ENCODE measurements at places on chromosomes 2 and 18. TPM values are rescaled to one million over a fixed set of nuclear protein-coding genes. Genes with fewer than 3 reads are reported as not detected.

DNA sequence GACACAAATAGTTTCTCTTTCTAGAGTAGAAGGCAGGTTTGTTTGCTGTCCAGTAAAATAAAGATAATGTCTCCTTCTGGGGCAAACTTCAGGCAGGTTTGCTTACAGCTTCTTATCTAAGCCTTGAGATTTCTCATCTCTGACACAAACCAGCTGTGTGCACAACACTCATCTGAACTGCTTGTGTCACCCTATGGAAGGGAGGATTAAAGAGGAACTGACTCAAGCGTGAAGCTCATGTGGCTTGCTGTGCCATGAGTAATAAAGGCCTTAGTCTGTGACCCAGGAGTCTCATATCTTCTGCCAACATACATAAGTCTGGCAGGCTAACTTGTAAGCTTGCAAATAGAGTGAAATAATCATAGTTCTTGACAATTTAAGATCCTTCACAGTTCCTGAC, 24.2 kb upstream of the CPO start:
- no peaks in the 10 kb centered on the region for H3K4me1 ChIP-seq
- no peak for DNase-seq
- H3K36me3 ChIP-seq, result no peaks in the 10 kb centered on the region
- no peaks in the 10 kb centered on the region for H3K27me3 ChIP-seq
- no peak overlapping the region for H3K27ac ChIP-seq

- no peak overlapping the region for H3K27ac ChIP-seq
- H3K36me3 ChIP-seq, result no peaks in the 10 kb centered on the region
- no peaks in the 10 kb centered on the region for H3K4me1 ChIP-seq
- no peak for DNase-seq
- no peak overlapping the region for H3K4me3 ChIP-seq
Measured at GRCh38 chr2:181104512-181105115, 124.2 kb downstream of the UBE2E3 start.

DNA sequence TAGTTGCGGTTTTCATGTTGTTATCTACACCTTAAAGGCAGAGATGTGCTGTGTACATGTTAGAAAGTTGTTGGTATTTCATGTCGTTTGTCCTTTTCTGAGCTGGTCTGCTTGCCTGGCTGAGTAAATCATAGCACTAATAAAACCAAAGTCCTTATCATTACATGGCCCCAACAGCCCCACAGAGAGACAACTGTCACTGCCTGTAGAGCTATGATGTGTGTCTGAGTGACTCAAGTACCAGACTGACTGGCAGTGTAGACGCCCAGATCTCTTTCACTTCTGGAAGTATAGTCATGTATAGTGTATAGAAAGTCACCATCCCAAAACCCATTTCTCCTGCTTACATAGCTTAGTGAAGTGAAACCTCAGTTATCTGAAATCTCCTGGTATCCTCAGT, 4.3 kb downstream of the SOCS6 start:
- H3K4me3 ChIP-seq, result no peak overlapping the region
- no peaks in the 10 kb centered on the region for H3K36me3 ChIP-seq
- peaks cover 63% of the 10 kb centered on the region for H3K4me1 ChIP-seq
- no peak for DNase-seq
- H3K27ac ChIP-seq, result no peak overlapping the region
- H3K27me3 ChIP-seq, result no peaks in the 10 kb centered on the region

DNA sequence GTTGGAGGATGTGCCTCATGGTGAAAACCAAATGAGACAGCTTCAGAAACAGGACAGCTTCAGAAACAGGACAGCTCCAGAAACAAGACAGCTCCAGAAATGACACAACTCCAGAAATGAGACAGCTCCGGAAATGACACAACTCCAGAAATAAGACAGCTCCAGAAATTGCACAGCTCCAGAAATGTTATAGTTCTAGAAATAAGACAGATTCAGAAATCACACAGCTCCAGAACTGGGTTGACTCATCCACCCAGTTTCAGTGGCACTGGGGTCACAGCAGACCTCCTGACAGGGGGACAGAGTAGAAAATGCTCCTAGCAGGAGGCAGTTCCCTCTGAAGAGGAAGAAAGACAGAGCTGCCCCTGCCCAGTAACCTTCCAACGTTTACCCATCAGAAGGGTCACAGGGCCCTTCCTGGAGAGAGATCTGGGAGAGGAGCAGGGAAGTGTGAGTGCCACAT, 26.9 kb upstream of the COL6A3 start:
- no peaks in the 10 kb centered on the region for H3K36me3 ChIP-seq
- peaks cover 8% of the 10 kb centered on the region for H3K4me1 ChIP-seq
- no peaks in the 10 kb centered on the region for H3K27me3 ChIP-seq
- DNase-seq, result no peak

- H3K4me1 ChIP-seq, result peaks cover 28% of the 10 kb centered on the region
- no peak overlapping the region for H3K4me3 ChIP-seq
- DNase-seq, result no peak
- no peak overlapping the region for H3K27ac ChIP-seq
- no peaks in the 10 kb centered on the region for H3K27me3 ChIP-seq
- no peaks in the 10 kb centered on the region for H3K36me3 ChIP-seq
Measured at GRCh38 chr18:48787203-48788151, 163.3 kb downstream of the SMAD7 start.

- H3K27ac ChIP-seq, result no peak overlapping the region
- H3K27me3 ChIP-seq, result no peaks in the 10 kb centered on the region
- H3K4me3 ChIP-seq, result no peak overlapping the region
- no peak for DNase-seq
- H3K36me3 ChIP-seq, result no peaks in the 10 kb centered on the region
- no peaks in the 10 kb centered on the region for H3K4me1 ChIP-seq
Measured at GRCh38 chr18:77271576-77272481, 22.2 kb downstream of the GALR1 start.

DNA sequence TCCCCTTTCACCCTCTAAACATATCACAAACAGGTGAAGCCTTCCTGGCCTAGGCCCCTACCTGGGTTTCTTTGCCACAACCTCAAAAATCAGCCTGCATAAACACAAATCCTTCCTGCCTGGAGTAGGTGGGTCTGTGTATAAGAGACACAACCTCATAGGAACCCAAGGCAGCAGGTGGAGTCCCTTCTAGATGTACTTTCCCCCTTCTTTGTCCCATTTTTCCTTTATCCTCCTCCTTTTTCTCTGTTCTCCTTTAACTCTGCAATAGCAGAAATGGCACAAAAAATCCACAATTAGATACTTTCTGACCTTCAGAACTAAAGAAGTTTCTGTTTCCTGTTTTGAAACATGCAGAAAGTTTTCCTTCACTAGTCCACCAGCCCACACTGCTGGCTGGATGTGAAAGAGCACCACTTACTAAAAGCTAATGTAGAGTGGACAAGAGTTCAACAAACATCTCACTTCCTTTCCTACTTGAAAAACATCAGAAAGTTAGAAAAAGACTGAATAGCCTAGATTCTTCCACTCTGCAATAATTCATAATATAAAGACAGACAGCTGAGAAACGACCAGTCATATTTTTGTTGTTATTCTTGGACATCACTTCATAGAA, 11.2 kb downstream of the SLC40A1 start:
- H3K36me3 ChIP-seq, result no peaks in the 10 kb centered on the region
- H3K4me1 ChIP-seq, result peaks cover 46% of the 10 kb centered on the region
- no peak overlapping the region for H3K4me3 ChIP-seq
- no peaks in the 10 kb centered on the region for H3K27me3 ChIP-seq

GRCh38 chr18:6273423-6273822, 141.3 kb downstream of the L3MBTL4 start:
- H3K4me3 ChIP-seq, result no peak overlapping the region
- H3K27ac ChIP-seq, result no peak overlapping the region
- no peaks in the 10 kb centered on the region for H3K4me1 ChIP-seq
- H3K36me3 ChIP-seq, result no peaks in the 10 kb centered on the region
- DNase-seq, result no peak

GRCh38 chr2:196670342-196670741, 30.8 kb downstream of the CCDC150 start:
- H3K27me3 ChIP-seq, result no peaks in the 10 kb centered on the region
- H3K4me3 ChIP-seq, result no peak overlapping the region
- no peaks in the 10 kb centered on the region for H3K36me3 ChIP-seq
- DNase-seq, result no peak

DNA sequence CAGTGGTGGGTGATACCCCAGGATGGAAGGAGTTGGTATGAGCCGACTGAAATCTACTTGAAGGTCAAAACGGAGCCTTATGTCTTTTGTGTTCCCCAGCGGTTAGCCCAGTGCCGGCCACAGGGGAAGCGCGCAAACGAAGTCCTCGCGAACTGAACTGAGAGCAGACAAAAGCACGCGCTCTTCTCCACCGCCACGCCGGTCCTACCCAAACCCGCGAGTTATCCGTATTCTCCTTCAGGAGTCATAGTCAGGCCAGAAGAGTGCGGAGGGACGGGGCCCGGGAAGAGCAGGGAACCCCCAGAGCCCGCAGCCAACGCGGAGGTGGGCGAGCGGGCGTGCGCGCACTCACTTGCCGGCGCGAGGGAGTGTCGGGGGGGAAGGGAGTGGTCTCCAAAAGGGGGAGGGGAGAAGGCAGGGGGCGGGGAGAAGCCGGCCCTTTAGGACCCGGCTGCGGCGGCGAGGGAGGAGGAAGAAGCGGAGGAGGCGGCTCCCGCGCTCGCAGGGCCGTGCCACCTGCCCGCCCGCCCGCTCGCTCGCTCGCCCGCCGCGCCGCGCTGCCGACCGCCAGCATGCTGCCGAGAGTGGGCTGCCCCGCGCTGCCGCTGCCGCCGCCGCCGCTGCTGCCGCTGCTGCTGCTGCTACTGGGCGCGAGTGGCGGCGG, at the start of gene IGFBP2:
TSS of gene IGFBP2 (plus strand) at position 469 of the 664 bp plus-strand sequence. CDS start at position 573, 104 bp downstream.
- H3K27ac ChIP-seq, result peak within 1 kb of the TSS; percentile 55
- H3K4me3 ChIP-seq, result peak within 1 kb of the TSS; percentile 59
- DNase-seq, result no peak
- peaks cover 37% of the 10 kb centered on the region for H3K27me3 ChIP-seq
- H3K4me1 ChIP-seq, result peaks cover 14% of the 10 kb centered on the region
- no peaks in the 10 kb centered on the region for H3K36me3 ChIP-seq

GRCh38 chr2:176114120-176114929, 2.3 kb upstream of the HOXD10 start:
- H3K27me3 ChIP-seq, result peaks cover 100% of the 10 kb centered on the region
- H3K27ac ChIP-seq, result no peak overlapping the region
- H3K4me3 ChIP-seq, result no peak overlapping the region
- no peak for DNase-seq
- H3K36me3 ChIP-seq, result no peaks in the 10 kb centered on the region

- no peak for DNase-seq
- H3K4me3 ChIP-seq, result no peak overlapping the region
- H3K27me3 ChIP-seq, result no peaks in the 10 kb centered on the region
Measured at GRCh38 chr18:49207361-49207760, 253.1 kb downstream of the DYM start.

DNA sequence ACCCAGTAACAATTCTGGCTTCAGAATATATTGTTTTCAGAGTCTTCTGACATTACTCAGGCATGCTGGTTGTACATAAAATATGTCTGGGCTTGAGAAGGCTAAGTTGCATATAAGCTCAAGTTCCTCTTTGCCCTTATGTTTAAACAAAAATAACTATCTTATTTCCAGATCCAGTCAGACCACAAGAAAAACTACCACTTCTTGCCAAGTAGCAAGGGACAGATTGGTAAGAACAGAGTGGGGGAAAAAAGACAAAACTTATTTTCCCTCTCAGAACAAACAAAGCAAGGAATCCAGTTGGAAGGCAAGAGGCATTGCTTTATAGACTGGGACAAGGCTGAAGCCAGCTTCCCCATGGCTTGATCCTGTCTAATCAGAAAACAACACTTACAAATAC, 1036.7 kb upstream of the CELF4 start:
- no peaks in the 10 kb centered on the region for H3K4me1 ChIP-seq
- DNase-seq, result no peak
- H3K36me3 ChIP-seq, result no peaks in the 10 kb centered on the region
- H3K27ac ChIP-seq, result no peak overlapping the region
- H3K27me3 ChIP-seq, result no peaks in the 10 kb centered on the region
- no peak overlapping the region for H3K4me3 ChIP-seq

DNA sequence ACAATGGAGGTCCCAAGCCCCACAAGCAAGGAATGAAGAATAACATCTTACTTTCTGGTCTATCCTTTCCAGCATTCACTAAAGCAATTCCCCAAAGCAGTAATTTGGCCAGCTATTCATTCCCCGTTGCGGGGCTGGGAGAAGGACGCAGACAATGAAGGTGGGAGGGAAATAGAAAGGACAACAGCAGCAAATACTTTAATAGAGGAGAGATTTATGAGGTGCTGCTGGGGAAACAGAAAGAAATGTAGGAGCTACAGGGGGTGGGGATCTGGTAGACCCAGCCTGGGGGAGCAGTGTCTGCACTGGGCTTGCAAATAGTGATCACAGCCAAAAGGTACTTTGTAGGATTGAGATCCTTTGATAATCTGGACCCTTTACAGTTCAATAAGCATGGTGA, 13.9 kb upstream of the ATL2 start:
- no peaks in the 10 kb centered on the region for H3K4me1 ChIP-seq
- H3K36me3 ChIP-seq, result no peaks in the 10 kb centered on the region
- no peak for DNase-seq
- no peaks in the 10 kb centered on the region for H3K27me3 ChIP-seq

DNA sequence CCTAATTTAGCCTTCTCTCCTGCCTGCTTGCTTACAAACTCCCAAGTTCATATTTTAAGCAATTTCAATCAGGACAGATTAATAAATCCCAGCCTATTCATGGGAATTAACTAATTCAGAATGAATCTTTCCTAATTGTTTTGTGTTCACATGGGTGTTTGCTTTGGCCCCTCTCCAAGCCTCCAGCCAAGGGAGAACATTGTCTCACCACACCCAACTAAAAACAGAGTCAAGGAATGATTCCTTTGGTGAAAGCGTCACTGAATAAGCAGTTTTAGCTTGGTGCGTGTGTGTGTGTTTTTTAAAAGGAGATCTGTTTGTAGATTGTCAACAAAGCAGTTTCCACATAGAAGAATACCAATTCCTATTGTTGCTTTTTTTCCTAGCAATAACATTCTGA, 43.0 kb upstream of the DSG1 start:
- no peaks in the 10 kb centered on the region for H3K36me3 ChIP-seq
- H3K27me3 ChIP-seq, result no peaks in the 10 kb centered on the region
- no peak for DNase-seq
- H3K4me3 ChIP-seq, result no peak overlapping the region
- peak overlapping the region; percentile 39 for H3K27ac ChIP-seq
- H3K4me1 ChIP-seq, result no peaks in the 10 kb centered on the region

- H3K27ac ChIP-seq, result no peak overlapping the region
- no peaks in the 10 kb centered on the region for H3K27me3 ChIP-seq
- no peaks in the 10 kb centered on the region for H3K4me1 ChIP-seq
- no peak overlapping the region for H3K4me3 ChIP-seq
- DNase-seq, result no peak
- H3K36me3 ChIP-seq, result no peaks in the 10 kb centered on the region
Measured at GRCh38 chr2:18319987-18320386, 240.5 kb downstream of the RDH14 start.

ATP6V1B1 gene
- not detected for total RNA-seq

CHMP3 gene
- 64.0 TPM for total RNA-seq

CD226 gene
- total RNA-seq, result 0.03 TPM

CRACDL gene
- 18.2 TPM for total RNA-seq

POTEJ gene
- not detected for total RNA-seq

ABCG5 gene
- not detected for total RNA-seq

AQP12A gene
- total RNA-seq, result not detected

LYPD6B gene
- total RNA-seq, result not detected

GULP1 gene
- 7.3 TPM for total RNA-seq

GPR55 gene
- total RNA-seq, result not detected

ATP6V1C2 gene
- not detected for total RNA-seq

Data from gastrocnemius medialis (tissue), 4 donors.